ENCODE measurements at places on chromosomes 11 and 22.

DNA sequence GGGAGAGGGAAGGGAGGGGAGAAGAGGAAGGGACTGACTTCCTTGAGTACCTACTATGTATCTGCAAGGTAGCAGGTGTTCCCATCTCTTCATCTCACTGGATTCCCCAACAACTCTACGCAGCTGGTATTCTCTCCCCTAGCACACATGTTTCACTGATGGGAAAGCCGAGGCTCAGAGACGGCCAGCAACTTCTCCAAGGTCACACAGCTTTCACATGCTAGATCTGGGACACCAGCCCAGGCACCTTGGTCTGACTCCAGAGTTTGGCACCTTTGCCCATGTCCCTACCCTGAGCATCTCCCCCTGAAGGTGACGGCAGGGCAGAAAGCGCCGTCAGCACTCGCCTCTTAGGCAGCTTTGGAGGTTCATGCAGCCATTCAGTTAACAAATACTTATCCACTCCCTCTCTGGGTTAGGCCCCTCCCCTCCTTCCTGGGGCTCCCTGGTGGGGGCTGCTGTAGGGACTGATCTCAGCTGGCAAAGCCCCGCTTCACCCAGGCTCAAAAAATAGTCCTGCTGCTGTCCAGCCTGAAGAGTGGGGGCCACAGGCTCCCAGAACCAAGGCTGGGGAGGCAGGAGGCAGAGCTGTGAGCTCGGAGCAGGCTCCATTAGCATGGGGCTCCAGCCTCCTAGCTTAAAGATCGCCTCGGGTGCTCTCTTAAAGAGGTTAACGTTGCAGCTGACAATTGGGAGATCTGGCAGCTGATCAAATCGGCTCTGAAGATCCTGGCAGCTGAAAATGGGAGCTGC is 79.4 kb downstream of the IGLL1 start:
- DNase-seq = no peak

GRCh38 chr11:15195454-15196200 is 80.9 kb downstream of the INSC start:
- DNase-seq = no peak

GRCh38 chr11:57500926-57501325 is 14.6 kb downstream of the SLC43A1 start:
- DNase-seq = no peak

GRCh38 chr11:108491936-108492335 is 6.2 kb downstream of the POGLUT3 start:
- DNase-seq = no peak

DNA sequence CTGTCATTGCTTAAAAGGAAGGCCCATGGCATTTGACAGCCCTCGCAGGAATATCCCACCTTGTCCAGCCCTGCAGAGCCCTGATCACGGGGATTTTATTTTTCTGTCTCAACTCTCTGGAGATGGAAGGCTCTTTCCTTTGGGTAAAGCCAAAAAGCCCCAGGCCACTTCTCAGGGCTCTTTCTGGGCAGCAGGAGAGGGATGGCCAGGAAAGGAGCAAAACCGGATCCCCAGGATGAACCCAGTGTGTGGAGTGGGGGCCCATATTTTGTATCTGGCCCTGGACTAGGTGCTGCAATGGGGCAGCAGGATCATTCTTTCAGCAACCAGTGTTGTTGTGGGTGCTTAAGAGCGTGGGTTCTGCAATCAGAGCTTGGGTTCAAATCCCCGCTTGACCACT is 11.0 kb downstream of the CREB3L1 start:
- no peak for DNase-seq

All from pons (tissue), 1 donor.